ENCODE measurements at places on chromosomes 16 and 17. TPM values are rescaled to one million over a fixed set of nuclear protein-coding genes. Genes with fewer than 3 reads are reported as not detected.

DNA sequence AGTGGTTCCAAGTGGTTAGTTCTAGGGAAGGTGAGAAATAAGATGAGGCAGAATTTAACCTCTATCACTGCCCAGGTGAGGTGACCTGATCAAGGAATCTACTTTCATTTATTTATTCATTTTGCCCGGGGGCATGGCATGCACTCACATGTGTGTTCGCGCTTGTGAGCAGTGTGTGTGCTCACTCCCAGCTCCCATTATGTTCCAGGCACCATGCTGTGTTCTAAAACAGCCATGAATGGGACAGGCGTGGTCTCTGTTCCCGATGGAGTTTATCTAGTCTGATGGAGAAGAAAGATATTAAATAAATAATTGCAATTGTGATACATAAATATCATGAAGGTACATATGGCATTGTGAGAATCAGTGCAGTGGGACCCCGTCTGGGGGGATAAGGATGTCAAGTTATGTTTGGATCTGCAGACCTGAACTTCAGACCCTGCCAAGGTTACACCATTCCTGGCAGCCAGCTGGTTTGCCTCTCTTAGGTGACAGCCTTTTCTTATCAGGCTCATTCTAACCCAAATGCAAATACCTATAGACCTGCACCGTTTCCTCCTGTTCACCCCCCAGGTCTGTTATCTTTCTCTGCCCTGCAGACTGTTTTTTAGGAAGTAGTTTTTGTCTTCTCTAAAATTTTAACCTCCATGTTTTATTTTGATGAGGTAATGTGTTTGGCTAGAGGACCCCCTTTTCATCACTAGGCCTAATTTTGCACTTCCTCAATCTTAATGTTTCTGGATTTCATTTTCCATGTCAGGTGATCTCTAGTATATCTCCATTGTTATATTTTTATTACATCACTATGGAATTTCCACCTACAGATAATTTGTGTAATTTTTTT lies 11.8 kb downstream of the CYB5B start:
- peaks cover 5% of the 10 kb centered on the region for H3K36me3 ChIP-seq
- H3K4me3 ChIP-seq, result no peak overlapping the region
- H3K27ac ChIP-seq, result no peak overlapping the region
- no peaks in the 10 kb centered on the region for H3K27me3 ChIP-seq
- no peak for DNase-seq
- no peaks in the 10 kb centered on the region for H3K4me1 ChIP-seq

DNA sequence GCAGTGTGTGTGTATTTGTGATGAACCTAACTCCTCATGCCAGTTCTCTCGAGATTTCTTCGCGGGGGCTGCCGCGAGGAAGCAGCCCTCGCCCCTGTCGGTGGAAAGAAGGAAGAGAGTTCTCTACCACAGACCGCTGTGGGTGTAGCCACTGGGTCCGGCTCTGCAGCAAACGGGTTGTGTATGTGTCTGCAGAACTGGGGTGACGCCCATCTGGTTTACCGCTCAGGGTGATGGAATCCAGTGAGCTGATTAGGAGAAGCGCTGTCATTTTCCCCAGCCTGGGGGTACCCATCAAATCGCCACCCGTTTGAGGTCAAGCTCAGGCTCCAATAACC lies 7.7 kb downstream of the CORO6 start:
- DNase-seq, result no peak
- no peaks in the 10 kb centered on the region for H3K27me3 ChIP-seq
- H3K27ac ChIP-seq, result no peak overlapping the region
- H3K4me3 ChIP-seq, result no peak overlapping the region

DNA sequence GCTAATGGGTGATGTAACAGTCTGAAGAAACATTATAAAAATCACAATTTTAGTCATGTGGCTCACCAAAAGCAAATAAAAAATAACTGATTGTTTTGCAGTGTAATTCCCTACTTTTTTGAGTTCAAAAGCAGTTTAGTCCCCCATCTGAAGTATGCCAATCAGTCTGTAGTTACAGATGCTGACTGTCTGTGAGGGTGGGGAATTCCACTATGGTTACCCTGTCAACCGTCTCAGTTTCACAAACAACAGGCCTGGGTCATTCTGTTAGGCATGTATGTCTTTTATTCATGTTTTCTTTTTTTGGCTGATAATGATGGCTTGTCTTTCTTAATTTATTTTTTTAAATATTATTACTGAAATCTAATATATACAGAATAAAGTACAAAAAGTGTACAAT lies 69.3 kb downstream of the STXBP4 start:
- no peak overlapping the region for H3K4me3 ChIP-seq
- H3K27me3 ChIP-seq, result no peaks in the 10 kb centered on the region

- peaks cover 17% of the 10 kb centered on the region for H3K27me3 ChIP-seq
- DNase-seq, result no peak
- peak overlapping the region; percentile 61 for H3K4me3 ChIP-seq
- H3K36me3 ChIP-seq, result no peaks in the 10 kb centered on the region
Measured at GRCh38 chr17:6070913-6071511, 833 bp downstream of the WSCD1 start.

The ZG16B gene
- total RNA-seq, result not detected

The KRT25 gene
- total RNA-seq, result not detected

The NOXO1 gene
- total RNA-seq, result under 0.01 TPM

The EFCAB13 gene
- 9.2 TPM for total RNA-seq

Data from fibroblast of lung (primary cell).